Cortex of kidney (tissue), 1 donor: ENCODE measurements at places on chromosomes 16 and 17.

- no peak for DNase-seq
Measured at GRCh38 chr17:75683583-75683982, 16.4 kb downstream of the SAP30BP start.

- DNase-seq = no peak
Measured at GRCh38 chr16:78179666-78180065, 80.2 kb downstream of the WWOX start.

DNA sequence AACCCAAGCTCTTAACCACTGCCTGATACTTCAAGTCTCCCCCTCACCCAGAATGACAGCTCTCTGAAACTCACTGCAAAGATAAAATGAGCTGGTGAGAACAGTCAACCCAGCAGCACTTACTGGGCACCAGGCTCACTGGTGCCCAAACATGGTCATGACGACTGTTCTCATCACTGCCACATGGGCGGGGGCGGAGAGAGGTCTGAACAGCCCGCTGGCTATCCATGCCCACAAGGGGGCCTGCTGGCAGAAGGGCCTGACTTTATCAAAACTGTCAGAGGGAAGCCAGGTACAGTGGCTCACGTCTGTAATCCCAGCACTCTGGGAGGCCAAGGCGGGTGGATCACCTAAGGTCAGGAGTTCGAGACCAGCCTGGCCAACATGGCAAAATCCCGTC is 4.0 kb downstream of the MYBBP1A start:
- DNase-seq = no peak

GRCh38 chr17:43020030-43020621 is 2.1 kb downstream of the VAT1 start:
- no peak for DNase-seq

- no peak for DNase-seq
Measured at GRCh38 chr17:71080937-71081336, 911.6 kb downstream of the KCNJ2 start.
